ENCODE measurements at places on chromosomes 3 and 15.

GRCh38 chr3:126696701-126697267 lies 7.3 kb upstream of the CHCHD6 start:
- no peak for DNase-seq

DNA sequence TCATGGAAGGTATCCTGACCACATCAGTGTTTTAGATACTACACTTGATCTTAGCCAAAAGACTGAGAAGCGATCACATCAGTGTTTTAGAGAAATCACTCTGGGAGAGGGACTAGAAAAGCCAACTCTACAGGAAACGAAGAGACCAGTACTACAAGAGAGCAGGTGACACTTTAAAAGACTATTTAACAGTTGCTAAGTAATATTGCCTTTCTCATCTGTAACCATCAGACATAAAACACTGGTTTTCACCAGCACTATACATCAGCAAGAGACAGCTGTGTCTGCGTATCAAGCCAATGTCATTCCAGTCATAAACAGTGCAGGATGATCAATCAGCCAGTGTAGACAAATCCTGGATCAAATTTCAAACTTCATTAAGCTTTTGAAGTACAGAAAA lies 66.7 kb downstream of the GLB1 start:
- DNase-seq = no peak

- DNase-seq = no peak
These were observed 360.9 kb upstream of the CBLB start for GRCh38 chr3:106229495-106230278.

GRCh38 chr3:28726840-28727239 lies 378.2 kb upstream of the AZI2 start:
- no peak for DNase-seq

Data from stimulated activated CD8-positive, alpha-beta memory T cell treated with anti-CD3 and anti-CD28 coated beads, Interleukin-15, amount 100 ng/mL, for 1 hour (primary cell).